ENCODE measurements at places on chromosomes 16 and 17. TPM values are rescaled to one million over a fixed set of nuclear protein-coding genes. Genes with fewer than 3 reads are reported as not detected.

Gene IST1
- 233 TPM for total RNA-seq

Gene RGS9
- 6.0 TPM for total RNA-seq

Gene ZNF747
- total RNA-seq, result 7.5 TPM

DNA sequence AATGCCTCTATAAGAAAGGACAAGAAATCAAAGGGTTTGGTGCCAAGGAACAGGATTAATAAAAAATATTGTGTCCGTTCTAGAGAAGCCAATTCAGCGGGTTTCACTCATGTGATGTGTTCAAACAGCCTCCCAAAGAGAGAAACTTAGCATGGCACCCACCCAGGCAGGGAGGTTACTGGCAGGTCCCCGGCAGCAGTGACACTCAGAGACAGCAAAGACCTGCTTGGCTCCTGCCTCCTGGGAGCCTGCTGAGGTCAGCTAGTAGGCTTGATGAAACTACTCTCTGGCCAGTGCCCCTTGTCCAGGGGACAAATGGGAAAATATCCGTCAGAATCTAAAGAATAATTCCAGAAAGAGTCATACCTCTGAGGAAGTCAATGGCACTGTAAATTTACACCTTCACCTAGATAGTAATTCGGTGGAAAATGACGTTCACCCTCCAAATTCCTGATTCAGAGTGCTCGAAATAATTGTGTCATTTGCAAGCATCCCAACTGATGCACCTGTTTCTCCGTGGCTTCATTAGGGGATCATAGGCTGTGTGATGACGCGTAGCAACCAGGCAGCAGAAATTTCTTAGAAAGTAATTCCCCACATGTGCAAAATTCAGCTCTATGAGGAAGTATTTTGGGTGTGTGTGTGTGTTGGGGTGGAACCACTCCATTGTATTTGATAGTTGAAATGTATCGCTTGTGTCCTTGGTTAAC lies 481.5 kb upstream of the ZFHX3 start:
- DNase-seq, result no peak

GRCh38 chr17:32882029-32882428 lies 5.1 kb upstream of the MYO1D start:
- DNase-seq, result no peak
